Heart left ventricle (tissue), 16 donors: ENCODE measurements at places on chromosomes 5 and 9. TPM values are rescaled to one million over a fixed set of nuclear protein-coding genes. Genes with fewer than 3 reads are reported as not detected.

ZDHHC12 gene
- total RNA-seq = 23.8 TPM

PTPN3 gene
- 52.3 TPM for total RNA-seq

SLC34A3 gene
- total RNA-seq = not detected

HACD4 gene
- 0.87 TPM for total RNA-seq

C5orf46 gene
- total RNA-seq = 6.9 TPM

SOX30 gene
- total RNA-seq = not detected

PCDHGB6 gene
- 7.1 TPM for total RNA-seq

MARVELD2 gene
- total RNA-seq = 0.87 TPM

QSOX2 gene
- total RNA-seq = 6.3 TPM

NEUROG1 gene
- total RNA-seq = not detected

ACER2 gene
- total RNA-seq = 4.3 TPM

DBH gene
- total RNA-seq = 0.06 TPM

FRMD3 gene
- total RNA-seq = 122 TPM

ADRB2 gene
- total RNA-seq = 6.2 TPM

NINJ1 gene
- 47.9 TPM for total RNA-seq

IFNB1 gene
- total RNA-seq = not detected

SLC46A2 gene
- total RNA-seq = 0.45 TPM

PDGFRB gene
- 31.2 TPM for total RNA-seq

CDH6 gene
- total RNA-seq = 5.4 TPM

ZCCHC10 gene
- total RNA-seq = 17.0 TPM

MSX2 gene
- 1.6 TPM for total RNA-seq

NEURL1B gene
- 31.5 TPM for total RNA-seq
